ENCODE measurements at places on chromosomes 3 and 15.
A peak's percentile ranks its signal among the peaks of the same experiment; 100 is the strongest.

- ATAC-seq: no peak
Measured at GRCh38 chr3:52200981-52201679, 3.2 kb downstream of the ALAS1 start.

- ATAC-seq: no peak
Measured at GRCh38 chr3:128367761-128368160, 98.9 kb downstream of the DNAJB8 start.

GRCh38 chr3:131386429-131387165 lies 5.0 kb downstream of the NUDT16 start:
- no peak for ATAC-seq

DNA sequence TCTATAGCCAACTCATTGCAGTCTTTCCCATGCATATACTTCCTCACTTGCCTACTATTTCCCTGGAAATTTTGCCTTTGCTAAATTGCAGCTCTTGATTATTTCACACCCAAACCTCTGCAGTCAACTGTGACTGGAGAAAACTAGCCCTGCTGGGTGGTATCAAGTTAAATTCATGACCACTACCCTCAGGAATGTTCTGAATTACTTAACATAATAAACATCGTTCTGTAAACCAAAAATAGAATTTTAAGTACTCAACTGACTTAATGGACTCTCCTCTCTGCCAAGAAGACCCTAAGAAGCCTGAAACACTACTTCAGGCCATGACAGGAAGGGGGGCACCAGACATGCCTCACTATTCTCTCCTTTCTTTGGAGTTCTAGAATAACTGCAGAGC lies 1278.0 kb upstream of the GBE1 start:
- ATAC-seq: no peak

DNA sequence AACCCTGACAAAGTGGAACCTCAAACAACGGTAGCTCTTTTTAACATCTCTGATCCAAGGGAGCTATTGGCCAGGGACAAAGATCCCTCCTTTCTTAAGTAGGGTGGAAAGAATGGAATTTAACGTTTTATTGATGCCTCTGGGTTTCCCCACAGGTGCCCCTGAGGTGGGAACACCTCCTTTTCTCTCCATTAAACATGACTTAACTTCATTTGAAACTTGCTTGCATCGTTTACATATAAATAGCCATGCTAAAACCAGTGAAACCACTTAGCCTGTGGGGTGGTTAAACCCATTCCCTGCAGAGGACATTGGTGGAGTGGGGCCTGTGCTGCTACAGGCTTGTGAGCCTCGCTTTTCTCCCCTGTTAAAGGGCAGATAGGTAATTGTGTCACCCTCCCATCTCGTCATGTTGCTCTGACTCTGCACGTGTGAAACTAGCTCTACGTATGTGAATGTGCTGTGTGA lies 9.7 kb downstream of the CGNL1 start:
- no peak for ATAC-seq

DNA sequence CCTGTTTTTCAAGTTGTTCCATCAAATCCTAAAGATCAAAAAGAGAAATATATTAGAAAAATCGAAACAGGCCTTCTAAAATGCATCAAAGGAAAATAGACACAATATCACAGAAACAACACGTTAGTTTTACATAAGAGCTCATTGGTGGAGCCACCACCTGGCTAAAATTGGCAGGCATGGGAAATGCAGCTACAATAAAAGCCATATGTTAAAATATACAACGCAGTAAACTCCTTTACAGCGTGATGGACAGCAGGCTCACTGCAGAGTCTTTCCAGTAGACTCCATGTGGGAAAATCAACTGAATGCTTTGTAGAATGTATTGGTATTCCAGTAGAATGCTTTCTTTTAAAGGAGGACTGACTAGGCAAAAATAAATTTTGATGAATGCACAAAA lies 40.9 kb upstream of the MYO5C start:
- peak; percentile 11 for ATAC-seq

DNA sequence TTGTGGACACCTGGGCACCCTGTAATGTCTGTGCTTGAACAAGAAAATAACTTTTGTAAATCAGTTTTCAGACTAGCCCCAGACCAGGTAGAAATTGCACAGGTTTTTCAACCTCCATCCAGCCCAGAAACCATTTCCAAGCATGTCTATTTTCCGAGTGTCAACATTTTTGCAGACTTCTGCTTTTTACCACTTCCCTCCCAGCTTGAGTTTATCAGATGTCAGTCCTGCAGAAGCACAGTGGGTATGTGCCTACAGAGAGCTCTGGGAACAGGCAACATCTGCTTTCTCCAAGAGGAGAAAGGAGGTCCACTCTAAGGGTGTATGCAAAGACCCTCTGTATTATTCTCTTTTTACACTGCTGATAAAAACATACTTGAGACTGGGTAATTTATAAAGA lies 83.9 kb downstream of the LRRK1 start:
- no peak for ATAC-seq

- ATAC-seq: peak; percentile 94
Measured at GRCh38 chr3:168341192-168341815, 245.6 kb upstream of the GOLIM4 start.

Measured in SK-N-SH treated with all-trans-retinoic acid at 6 μM for 48 hours (cell line).